ENCODE measurements at places on chromosomes 5 and 9. TPM values are rescaled to one million over a fixed set of nuclear protein-coding genes. Genes with fewer than 3 reads are reported as not detected.

EIF4E1B gene
- total RNA-seq: not detected

TIMD4 gene
- total RNA-seq: not detected

CD274 gene
- 22.5 TPM for total RNA-seq

PRR16 gene
- total RNA-seq: 1.8 TPM

UBE2R2 gene
- total RNA-seq: 29.8 TPM

ALDH1A1 gene
- total RNA-seq: 141 TPM

RANBP3L gene
- 0.60 TPM for total RNA-seq

CCNI2 gene
- not detected for total RNA-seq

PCDHGA5 gene
- total RNA-seq: 0.92 TPM

MXD3 gene
- 4.1 TPM for total RNA-seq

ALG2 gene
- 43.5 TPM for total RNA-seq

GPX8 gene
- 165 TPM for total RNA-seq

RNF183 gene
- total RNA-seq: not detected

SPINK6 gene
- not detected for total RNA-seq

CDC20B gene
- total RNA-seq: not detected

CAMK4 gene
- 10.3 TPM for total RNA-seq

MCIDAS gene
- not detected for total RNA-seq

ARHGEF37 gene
- 0.30 TPM for total RNA-seq

PLGRKT gene
- total RNA-seq: 12.6 TPM

FXN gene
- total RNA-seq: 2.4 TPM

SLC4A9 gene
- not detected for total RNA-seq

PCDHGC3 gene
- total RNA-seq: 69.3 TPM

TAF11L5 gene
- total RNA-seq: not detected

HRCT1 gene
- 0.51 TPM for total RNA-seq

SLC36A3 gene
- not detected for total RNA-seq

HAND1 gene
- total RNA-seq: 0.14 TPM

ADAMTSL1 gene
- 531 TPM for total RNA-seq

SPINK4 gene
- total RNA-seq: not detected

TRPM6 gene
- not detected for total RNA-seq

TMEM174 gene
- not detected for total RNA-seq

SIT1 gene
- total RNA-seq: not detected

PKD2L2 gene
- not detected for total RNA-seq

ADGRD2 gene
- total RNA-seq: not detected

PLPPR1 gene
- not detected for total RNA-seq
